ENCODE measurements at places on chromosomes 3 and 15.

- no peak for DNase-seq
These were observed 304.6 kb upstream of the KCNMB2 start for GRCh38 chr3:178231645-178232044.

DNA sequence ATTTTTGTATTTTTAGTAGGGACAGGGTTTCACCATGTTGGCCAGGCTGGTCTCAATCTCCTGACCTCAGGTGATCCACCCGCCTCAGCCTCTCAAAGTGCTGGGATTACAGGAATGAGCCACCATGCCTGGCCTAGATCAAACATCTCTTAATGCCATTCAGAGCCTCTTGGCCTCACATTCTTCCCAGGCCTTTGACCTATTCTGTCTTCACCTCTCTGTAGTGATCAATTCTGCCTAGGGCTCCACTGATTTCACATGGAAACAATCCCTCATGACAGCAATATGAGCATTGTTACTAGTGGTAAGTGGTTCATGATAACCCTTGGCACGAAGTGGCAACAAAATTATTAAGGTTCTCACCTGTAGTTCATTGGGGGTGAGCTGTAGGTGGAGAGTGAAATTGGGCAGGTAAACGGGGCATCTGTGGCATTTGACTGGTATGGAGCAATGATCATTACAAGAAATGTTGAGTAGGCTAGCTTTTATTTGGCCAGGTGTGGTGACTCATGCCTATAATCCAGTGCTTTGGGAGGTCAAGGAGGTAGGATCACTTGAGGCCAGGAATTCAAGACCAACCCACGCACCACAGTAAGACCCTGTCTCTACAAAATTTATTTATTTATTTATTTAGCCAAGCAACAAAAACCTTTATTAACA, 4.8 kb upstream of the ARPIN start:
- no peak for DNase-seq

GRCh38 chr3:166955201-166955939, 424.7 kb downstream of the ZBBX start:
- DNase-seq = no peak

- DNase-seq = no peak
These were observed 372.3 kb upstream of the IL12A start for GRCh38 chr3:159616234-159616825.

GRCh38 chr15:101035611-101036010, 116.5 kb downstream of the LRRK1 start:
- no peak for DNase-seq

- DNase-seq = no peak
These were observed 5.4 kb upstream of the TBC1D5 start for GRCh38 chr3:17747890-17748247.

GRCh38 chr3:156507285-156507684, 47.6 kb downstream of the SSR3 start:
- no peak for DNase-seq

DNA sequence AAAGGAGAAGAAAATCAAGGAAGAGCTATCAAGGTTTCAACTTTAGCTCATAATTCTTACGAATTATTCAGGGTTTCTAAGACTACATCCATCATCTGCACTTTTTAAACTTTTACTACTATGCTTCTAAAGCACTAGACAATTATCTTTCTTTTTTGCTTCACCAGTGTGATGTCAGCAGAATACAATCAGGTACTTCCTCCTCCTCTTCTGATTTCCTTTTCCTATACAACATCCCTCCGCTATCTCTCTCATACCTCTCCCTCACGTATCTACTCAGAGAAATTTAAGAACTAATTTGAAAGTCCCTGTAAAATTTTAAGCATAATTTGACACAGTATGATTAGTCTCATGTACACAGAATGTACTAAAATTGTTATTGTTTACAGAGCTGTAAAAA, 47.3 kb upstream of the USP50 start:
- no peak for DNase-seq

DNA sequence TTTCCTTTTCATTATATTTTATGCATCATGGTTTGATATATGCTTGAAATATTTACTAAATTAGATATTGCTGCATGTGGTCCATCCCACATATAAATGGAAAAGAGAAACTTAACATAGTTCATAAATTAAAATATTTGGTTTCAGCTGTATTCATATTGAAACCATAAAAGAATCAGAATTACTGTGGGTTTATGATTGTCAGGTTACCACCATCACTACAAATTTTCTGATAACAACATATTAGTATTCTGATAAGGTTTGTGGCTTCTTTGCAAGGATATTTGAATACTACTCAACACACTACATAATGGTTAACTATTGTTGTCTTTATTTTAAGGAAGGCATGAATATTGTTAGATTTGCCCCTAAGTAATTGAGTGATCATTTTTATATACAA, 235.5 kb downstream of the UBE2E2 start:
- DNase-seq = no peak
